ENCODE measurements at places on chromosomes 11 and 22.

- no peak for DNase-seq
Measured at GRCh38 chr11:15815246-15816195, 540.8 kb downstream of the SOX6 start.

DNA sequence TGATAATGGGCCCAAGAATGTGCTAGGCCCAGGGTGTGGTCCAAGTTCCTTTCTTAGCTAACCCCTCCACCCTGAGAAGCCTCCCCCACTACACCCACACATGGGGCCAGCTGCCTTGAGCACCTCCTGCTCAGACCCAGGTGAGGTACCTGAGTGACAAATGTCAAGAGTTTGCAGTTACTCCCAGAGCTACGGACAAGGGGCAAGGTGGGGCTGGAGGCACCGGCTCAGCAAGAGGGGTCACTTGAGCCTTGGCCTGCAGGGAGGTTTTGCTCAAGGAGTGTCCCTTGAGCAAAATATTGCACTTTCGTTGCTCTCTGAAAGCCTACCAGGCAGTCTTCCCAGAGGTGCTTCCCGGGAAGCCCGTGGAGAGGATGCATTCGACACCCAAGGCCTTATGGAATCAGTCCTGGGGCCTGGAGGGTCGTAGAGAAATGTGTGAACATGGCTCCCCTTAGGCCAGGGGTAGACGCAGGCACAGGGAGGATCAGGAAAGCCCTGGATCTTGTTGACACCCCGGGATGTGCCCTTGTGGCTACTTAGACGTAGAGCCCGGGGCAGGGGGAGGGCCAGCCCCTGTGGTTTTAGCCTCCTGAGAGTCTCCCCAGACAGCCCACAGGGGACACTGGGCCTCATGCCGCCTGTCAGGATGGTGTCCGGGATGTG lies 114.2 kb downstream of the KCNQ1 start:
- DNase-seq, result no peak

DNA sequence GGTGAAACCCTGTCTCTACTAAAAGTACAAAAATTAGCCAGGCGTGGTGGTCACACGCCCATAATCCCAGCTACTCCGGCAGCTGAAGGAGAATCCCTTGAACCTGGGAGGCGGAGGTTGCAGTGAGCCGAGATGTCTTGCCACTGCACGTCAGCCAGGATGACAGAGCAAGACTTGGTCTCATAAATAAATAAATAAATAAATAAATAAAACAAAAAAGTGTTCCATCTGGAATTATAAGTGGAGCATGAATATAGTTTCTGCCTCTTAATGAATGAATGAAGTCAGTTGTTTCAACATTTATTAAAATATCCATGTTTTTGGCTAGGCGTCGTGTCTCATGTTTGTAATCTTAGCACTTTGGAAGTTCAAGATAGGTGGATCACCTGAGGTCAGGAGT lies 27.1 kb downstream of the MRPL48 start:
- DNase-seq, result no peak

- no peak for DNase-seq
Measured at GRCh38 chr11:61773356-61773755, 19.0 kb downstream of the TMEM258 start.

GRCh38 chr11:134759855-134760254 lies 347.8 kb upstream of the B3GAT1 start:
- DNase-seq, result no peak

DNA sequence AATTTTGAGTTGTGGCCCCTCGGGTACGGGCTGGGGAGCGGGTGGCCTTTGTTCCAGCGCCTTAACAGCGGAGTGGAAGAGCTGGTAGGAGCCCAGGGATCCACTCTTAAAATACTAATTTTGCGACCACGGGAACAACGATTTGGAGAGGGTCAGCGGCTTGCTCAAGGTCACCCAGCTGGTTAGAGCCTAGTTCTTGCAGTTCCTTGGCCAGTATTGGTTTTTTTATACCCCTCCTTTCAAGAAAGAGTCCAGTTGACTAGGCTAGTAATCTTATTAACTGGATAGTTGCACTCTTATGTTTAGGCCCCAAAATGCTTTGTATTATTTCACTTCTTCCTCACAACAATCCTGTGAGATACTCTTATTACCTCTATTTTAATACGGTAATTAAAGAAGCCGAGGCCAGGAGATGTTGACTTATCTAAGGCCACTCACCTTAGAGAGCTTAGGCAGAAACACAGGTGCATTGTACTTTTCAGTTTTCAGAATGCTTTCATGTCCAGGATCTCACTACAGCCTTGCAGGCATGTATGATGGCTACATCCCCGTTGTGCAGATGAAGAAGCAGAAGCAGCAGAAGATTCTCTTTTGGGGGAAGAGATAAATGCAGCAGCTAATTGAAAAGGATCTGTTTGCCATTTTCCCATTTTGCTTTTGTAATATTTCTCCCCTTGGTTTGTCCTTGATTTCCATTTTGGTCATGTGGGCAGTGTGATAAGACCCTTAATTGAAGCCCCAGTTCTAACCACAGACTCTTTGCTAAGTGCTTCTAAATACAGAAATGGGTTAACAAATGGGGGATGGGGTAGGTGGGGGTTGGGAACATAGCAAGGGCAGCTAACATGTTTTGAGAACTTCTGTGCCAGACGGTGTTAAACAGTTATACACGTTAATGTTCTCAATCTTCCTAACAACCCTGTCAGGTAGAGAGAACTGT lies 1.4 kb downstream of the SREBF2 start:
- no peak for DNase-seq

DNA sequence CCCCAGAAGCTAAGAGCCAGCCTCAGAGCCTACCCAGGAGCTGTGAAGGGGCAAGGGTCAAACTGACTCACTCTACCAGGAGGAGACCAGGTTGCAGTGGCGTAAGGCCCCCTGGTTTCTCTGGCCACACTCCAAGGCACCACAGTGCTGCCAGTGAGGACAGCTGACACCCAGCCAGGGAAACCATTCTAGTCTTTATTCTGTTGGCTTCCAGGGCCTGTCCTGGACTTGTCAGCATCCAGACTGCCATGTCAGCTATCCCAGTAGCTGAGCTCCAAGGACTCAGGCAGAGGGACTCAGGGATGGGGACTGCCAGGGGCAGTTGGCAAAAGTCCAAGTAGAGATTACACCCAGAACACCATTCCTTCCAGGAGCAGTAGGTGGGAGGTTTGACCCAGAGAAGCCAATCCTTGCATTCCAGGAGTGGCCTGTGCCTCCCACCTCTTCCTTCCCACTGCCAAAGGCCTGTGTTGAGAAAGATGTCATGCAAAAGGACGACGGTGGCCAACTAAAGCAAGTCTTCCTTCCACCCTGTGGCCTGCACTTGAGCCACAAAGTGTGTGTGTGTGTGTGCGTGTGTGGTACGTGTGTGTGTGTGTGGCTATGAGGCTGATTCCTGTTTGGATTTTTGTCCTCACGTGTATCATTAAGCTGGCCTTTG lies 3.6 kb upstream of the MAPK8IP1 start:
- DNase-seq, result no peak

- DNase-seq, result no peak
Measured at GRCh38 chr11:104624021-104624420, 274.2 kb downstream of the CASP12 start.

DNA sequence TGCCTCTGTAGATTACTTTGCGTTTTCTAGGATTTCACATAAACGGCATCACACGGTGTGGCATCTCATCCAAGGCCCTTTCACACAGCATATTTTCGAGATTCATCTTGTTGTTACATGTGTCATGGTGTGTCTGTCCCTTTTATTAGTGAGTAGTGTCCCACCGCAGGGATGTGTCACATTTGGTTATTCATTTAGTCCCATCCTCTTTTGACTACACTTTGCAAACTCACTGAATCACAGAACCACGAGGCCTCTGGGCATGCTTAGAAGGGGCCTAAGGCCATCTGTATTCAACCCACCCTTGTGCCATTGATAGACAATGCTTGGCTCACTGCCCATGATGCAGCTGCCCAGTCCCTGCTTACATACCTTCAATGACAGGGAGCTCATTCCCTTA lies 4.2 kb upstream of the RAC2 start:
- no peak for DNase-seq

GRCh38 chr11:124724979-124725718 lies 14.6 kb upstream of the NRGN start:
- no peak for DNase-seq

GRCh38 chr11:83007909-83008580 lies 63.7 kb downstream of the RAB30 start:
- no peak for DNase-seq

DNA sequence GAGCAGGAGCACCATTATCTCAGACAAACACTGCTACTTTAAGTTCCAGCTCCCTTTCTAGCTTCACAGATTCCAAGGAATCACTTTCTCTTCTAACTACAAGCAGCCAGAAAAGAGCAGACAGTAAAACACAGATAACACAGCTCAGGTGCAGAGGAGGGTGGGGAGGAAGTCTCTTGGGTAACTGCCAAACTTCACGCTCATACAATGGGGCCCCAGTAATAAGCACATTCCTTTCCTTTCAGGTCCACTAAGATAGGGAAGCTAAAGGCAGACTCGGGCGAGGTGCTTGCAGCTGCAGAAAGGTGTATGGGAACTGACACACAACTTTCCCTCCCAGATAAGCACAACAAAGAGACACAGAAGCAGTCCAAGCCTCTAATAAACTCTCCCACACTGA lies 69.2 kb upstream of the OR9G4 start:
- no peak for DNase-seq

DNA sequence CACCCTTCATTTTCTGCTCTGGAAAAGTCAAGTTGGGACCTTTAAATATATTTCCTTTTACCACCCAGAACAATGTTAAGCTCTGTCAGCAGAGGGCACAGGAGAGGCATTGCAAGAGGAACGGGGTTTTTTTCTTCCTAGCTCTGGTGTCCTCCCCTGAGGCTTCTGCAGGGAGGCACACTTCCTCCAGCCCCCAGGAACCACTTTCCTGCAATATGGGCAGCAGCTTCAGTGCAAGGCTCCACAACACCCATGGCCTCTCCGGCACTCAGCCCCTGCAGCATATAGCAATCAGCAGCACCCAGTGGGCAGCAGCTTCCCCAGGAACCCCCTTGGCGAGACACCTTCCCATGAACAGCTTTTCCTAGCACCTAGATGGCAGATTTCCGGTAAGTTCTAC lies 101.4 kb downstream of the SYT9 start:
- no peak for DNase-seq

DNA sequence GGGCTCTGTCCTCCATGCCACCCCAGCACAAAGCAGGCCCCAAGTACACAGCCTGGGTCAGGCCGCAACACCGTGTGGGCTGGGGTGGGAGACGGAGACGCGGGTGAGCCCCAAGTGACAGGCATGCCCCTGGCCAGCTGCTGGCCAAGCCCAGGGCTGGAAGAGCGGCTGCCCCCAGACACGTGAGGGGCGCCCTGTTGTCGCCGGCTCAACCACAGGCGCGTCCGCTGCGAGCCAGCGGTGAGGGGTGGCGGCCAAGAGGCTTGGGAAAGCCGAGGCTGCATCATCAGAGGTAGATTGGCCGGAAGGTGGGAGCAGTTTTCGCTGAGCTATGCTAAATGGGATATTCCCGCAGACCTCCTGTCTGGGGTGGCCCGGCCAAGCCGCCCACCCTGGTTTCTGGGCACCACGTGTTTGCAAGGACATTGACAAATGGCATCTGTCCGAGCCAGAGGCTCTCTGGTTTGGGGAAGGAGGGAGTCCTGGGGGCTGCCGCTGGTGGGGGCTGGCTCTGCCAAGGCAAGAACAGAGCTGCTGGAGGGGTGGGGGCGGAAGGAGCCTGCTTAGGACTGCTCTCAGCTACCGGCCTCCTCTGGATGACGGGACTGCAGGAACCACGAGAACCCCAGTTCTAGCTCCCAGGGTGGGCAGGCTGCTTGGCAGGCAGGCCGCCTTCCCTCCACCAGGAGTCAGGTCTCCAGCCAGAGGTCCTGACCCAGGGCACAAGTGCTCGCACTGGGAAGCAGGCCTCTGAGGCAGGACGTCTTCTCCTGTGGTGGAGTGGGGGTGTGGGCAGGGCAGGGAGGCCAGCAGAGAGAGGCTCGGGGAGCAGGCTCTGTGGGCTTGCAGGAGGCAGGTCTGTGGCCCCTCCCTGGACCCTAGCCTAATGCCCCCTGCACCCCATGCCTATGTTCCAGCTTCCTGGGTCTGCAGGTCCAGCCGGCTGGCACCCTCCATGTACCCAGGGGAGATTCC lies 552 bp downstream of the PRR33 start:
- no peak for DNase-seq

DNA sequence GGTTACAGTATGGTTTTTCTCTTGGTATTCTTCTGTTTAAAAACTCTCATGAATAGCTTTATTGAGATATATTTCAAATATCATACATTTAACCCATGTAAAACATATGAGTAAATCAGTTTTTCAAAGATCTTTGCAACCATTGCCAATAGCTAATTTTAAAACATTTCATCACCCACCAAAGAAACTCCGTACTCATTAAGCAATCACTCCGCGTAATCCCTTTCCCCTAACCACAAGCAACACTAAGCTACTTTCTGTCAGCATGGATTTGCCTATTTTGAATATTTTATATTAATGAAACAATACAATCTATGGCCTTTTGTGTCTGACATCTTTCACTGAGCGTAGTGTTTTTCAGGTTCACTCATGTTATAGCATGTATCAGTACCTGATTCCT lies 697.9 kb upstream of the ANO5 start:
- DNase-seq, result no peak

DNA sequence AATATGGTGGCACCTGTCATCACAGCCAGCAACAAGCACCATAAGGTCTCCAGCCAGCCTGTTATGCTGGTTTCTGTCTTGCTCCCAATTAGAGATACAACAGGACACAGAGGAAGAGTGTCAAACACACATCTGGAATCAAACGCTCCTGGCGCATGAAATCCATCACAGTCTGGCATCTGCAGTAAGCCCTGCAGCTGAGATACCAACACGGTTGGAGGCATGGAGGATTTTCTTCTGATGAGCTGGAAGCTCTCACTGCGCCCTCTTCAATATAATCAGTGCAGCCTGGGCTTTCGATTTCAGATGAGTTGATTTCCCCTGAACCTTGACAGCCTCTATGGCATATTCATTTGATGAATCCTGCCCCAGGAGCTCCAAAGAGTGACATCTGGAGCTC lies 27.8 kb upstream of the CARS1 start:
- DNase-seq, result no peak

DNA sequence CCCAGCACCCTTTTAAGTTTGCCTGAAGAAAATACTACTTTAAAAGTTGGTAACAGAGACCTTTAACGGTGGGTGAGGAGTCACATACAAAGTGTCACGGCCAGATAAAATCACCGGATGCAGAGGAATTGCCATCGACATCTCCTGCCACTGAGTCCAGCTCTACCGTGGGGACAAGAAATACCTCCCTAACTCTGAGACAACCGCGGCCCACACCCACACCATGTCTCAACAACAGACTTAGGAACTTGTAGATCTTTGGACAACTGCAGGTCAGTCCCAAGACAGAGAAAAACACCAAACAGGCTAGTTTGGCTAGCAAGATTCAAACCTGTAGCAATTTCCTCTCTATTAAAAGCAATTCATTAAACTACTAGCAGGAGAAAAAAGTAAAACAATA lies 669 bp downstream of the ETS1 start:
- DNase-seq, result no peak
